Stimulated activated CD8-positive, alpha-beta memory T cell treated with anti-CD3 and anti-CD28 coated beads, Interleukin-2, amount 100 ng/mL, for 1 hour (primary cell): ENCODE measurements at places on chromosomes 4 and X.

DNA sequence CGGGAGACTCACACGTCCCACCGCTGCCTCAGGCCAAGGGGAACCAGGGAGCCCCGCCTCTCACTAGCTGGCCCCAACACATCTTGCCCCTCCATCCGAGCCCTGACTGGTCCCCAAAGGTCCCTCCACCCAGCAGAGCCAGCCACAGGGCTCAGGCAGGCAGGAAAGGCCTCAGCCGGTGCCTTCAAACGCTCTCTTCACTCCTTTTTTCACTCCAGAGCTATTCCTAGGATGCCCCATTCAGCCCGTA, 1.5 kb upstream of the ARHGAP4 start:
- DNase-seq = no peak

DNA sequence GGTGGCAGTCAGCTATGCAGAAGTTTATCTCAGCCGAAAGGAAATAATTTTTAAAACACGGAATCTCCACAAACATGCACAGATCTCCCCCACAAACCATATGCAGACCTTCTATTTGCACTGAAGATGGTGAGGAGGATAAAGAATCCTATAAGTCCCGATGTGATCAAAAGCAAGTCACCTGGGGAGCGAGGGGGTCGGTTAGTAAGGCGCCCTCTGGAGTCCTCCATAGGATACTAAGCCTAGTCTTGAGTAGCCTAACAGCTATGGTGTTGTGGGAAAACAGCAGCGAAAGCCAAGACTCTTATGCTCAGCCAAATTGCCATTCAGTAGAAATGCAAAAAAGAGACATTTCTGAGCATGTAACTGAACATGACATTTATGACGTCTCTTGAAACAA, 210.9 kb downstream of the FRMPD4 start:
- no peak for DNase-seq

- DNase-seq = no peak
Measured at GRCh38 chr4:76061982-76062381, 12.5 kb upstream of the ART3 start.

GRCh38 chr4:168882650-168883233, 127.3 kb downstream of the CBR4 start:
- no peak for DNase-seq

- no peak for DNase-seq
Measured at GRCh38 chr4:173185847-173186510, 17.4 kb downstream of the GALNT7 start.

DNA sequence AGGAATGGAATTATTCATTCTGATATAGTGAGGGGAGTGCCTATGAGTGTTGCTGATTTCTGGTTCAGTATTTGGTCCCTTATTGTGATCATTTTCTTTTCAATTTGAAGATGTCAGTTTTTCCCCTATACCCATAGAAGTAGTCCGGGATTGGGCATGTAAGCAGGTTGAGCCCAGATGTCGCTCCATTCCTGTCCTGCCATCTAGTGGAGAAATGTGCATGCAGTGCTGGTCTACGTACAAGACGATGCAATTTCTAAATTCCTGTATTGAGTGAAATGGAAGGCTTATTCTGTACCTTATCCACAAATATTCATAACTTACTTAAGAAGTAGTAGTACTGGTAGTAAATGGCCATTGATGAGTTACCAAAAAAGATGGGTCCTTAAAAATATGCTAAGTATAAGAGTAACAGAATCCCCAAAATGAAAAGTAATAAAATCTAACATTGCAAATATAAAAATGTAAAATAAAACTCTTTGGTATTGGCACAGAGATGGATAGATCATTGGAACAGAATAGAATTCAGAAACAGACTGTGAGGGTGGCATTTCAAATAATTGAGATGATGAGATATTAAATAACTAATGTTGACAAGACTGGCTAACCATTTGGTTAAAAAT, 60.9 kb downstream of the UGT8 start:
- no peak for DNase-seq

- DNase-seq = no peak
Measured at GRCh38 chr4:48939785-48940184, 33.2 kb upstream of the OCIAD2 start.

- DNase-seq = no peak
Measured at GRCh38 chrX:132474544-132475248, 14.1 kb downstream of the MBNL3 start.

- DNase-seq = no peak
Measured at GRCh38 chr4:14262221-14262620, 634.7 kb upstream of the BOD1L1 start.

DNA sequence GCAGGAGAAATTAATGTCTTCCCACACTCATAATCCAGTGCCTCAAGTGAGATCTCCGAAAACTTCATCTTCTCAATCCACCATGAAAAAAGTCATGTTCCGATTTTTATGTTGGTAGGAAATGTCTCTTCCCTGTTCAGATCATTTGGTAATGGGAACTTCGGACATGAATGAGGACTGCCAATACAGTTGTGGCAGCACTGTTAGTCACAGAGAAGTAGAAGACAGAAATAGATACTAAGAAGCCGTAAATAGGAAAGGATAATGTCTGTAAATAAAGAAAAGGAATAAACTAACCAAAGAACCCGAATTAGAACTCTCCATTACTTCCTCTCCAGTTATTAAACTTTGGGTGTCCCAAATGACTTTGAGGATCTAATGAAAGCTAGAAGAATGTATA, 69.6 kb downstream of the DDX60L start:
- DNase-seq = no peak

GRCh38 chr4:48051078-48051477, 34.5 kb downstream of the NIPAL1 start:
- DNase-seq = no peak

- no peak for DNase-seq
Measured at GRCh38 chr4:4356106-4357041, 30.5 kb upstream of the NSG1 start.

DNA sequence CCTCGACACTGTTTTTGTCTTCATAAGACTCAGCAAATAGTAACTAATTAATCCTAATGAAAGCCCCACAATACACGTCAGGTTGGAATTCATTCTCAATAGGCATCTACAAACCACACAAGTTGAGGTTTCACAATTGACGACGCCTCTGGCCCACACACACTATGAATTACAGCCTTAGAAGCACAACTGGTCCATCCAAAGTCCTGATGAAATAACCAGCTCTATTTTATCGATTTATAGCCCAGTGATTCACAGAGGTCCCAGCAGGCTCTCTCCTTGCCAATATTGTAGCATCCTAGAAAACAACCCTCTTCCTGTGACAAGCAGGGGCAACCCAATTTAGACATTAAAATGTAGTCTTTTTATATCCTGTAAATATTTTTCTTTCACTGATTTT, 112.1 kb downstream of the NR3C2 start:
- no peak for DNase-seq

DNA sequence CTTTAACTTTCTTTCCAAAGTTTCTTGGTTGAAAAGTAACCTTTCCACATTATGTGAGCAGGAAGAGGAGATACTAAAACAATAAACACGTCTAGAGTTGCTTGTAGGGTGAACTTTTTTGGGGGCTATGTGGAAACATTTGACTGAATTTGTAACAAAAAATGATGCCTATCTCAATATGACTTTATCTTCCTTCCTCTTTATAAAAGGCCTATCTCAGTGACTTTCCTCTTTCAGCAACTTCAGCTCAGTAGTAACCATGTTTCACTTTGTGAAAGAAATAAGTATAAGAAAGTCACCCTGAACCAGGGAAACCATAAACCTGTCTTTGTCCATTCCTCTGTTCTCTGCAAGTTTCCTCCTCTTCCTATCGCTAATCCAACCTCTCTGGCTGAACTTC, 124.7 kb upstream of the TMEM164 start:
- DNase-seq = no peak

DNA sequence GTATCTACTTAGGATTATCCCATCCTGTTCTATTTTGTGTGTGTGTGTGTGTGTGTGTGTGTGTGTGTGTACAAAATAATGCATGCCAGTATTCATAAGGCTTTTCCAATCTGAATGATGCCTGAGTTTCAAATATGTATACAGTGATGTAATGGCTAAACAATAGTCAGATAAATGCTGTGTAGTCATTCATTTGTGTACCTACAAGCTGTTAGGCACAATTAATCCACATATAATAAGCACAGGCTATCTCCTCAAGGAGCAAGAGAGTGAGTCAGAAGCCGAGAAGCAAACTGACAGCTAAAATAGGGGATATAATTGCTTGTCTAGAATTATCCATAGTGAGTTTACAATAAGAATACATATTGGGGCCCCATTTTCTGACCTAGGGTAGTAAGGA, 15.7 kb downstream of the DMD start:
- DNase-seq = no peak

DNA sequence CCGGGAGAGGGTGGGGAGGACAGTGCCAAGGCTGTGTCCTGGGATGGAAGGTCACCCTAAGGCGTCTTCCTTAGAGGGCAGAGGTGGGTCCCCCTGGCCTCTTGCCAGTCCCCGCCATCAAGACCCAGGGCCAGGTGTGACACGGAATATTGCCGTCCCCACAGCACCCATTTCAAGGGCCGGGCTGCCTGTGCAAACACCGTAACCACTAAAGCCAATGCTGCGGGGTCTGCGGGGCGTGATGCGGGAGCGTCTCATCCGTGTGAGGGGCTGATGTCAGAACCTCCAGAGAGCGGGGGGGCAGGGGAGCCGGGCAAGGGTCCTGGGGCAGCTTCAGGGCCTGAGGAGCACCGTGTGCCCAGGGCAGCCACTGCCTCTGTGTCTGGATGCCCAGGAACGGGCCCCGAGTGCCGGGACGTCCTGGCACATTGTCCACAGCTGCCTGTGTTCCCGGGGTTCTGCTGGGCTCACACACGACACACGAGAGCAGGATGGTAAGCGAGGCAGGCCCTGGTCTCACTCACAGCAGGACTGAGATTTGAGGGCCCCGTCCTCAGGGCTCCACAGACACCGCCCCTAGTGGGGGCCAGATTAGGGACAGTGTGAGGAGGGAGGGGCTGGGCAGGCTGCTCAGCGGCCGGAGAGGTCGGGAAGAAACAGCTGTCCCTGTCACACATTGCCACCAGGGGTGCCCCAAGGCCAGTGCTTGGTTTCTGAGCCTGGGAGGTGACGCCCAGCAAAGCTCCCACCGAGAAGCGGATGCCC, 29.2 kb downstream of the NKX1-1 start:
- no peak for DNase-seq

DNA sequence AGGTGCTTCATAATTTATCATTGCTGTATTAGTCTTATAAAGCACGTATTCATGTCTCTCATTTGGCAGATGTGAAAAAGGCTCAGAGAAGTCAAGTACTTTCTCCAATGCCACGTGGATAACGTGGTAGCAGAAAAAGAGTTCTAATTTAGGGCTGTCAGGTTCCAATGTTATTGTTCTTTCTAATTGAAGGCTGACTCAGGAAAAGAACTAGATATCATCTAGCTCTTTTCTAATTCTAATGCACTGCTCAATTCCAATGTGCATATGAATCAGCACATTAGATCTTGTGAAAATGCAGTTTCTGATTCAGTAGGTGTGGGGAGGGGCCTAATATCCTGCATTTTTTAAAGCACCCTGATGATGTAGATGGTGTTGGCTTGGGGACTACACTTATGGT, 22.8 kb downstream of the AGA start:
- DNase-seq = no peak

GRCh38 chrX:150913511-150913910, 15.0 kb upstream of the CD99L2 start:
- no peak for DNase-seq

DNA sequence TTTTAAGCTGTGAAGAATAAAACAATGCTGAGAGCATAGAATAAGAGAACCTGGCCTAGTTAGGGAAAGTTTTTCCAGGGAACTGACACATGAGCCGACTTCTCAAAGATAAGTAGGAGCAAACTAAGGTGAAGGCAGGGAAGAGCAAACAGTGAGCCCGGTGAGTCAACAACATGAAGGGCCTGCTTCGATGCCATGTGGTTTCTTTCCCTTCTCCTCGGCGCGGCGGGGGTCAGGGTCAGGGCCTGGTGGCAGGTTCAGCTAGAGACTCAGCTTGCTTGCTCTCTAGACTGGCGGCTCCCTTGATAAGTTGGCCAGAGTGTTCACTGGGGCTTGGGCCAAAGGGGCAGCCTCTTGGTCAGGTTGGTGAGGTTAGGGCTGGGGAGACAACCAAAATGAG, 81.1 kb downstream of the DLG3 start:
- DNase-seq = no peak

DNA sequence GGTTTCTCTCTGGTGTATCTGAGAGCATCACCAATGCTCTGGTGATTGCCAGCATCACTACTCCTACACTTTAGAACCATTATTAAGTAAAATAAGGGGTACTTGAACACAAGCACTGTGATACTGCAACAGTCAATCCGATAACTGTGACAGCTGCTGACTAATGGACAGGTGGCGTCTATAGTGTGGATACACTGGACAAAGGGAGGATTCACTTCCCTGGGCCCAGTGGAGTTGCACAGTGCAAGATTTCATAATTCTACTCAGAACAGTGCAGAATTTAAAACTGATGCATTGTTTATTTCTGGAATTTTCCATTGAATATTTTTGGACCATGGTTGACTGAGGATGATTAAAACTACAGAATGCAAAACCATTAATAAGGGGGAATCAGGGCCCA, 97.8 kb downstream of the SHROOM3 start:
- no peak for DNase-seq

- DNase-seq = no peak
Measured at GRCh38 chrX:108285356-108285755, 152.9 kb downstream of the COL4A6 start.

- DNase-seq = no peak
Measured at GRCh38 chr4:7051905-7052304, 8.7 kb downstream of the TADA2B start.

DNA sequence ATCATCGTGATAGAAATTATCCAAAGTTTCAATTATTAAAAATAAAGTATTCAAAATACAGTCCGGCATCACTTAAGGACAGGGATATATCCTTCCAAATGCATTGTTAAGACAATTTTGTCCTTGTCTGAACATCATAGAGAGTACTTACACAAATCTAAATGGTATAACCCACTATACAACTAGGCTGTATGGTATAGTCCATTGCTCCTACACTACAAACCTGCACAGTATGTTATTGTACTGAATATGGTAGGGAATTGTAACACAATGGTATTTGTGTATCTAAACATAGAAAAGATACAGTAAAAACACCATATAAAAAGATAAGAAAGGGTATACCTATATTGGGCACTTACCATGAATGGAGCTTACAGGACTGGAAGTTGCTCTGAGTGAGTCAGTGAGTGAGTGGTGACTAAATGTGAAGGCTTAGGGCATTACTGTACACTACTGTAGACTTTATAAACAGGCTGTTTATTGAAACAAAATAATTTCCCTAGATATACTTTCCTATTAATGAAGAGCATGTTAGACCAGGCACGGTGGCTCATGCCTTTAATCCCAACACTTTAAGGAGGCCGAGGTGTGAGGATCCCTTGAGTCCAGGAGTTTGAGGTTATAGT, 44.8 kb upstream of the PTPN13 start:
- DNase-seq = no peak

DNA sequence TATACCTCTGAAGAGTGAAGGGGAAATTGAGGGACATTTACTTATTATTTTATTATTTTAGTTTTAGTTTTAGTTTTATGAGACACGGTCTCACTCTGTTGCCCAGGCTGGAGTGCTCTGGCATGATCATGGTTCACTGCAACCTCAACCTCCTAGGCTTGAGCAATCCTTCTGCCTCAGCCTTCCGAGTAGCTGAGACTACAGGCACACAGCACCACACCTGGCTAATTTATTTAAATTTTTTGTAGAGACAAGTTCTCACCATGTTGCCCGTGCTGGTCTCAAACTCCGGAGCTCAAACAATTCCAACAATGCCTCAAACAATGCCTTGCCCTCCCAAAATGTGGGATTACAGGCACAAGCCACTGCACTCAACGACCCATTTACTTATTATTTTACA, 68.4 kb upstream of the BMP2K start:
- DNase-seq = no peak
